ENCODE measurements at places on chromosomes 1 and 21. TPM values are rescaled to one million over a fixed set of nuclear protein-coding genes. Genes with fewer than 3 reads are reported as not detected.

The PRDM16 gene
- 0.05 TPM for total RNA-seq

The AGMAT gene
- total RNA-seq = 0.53 TPM

DNA sequence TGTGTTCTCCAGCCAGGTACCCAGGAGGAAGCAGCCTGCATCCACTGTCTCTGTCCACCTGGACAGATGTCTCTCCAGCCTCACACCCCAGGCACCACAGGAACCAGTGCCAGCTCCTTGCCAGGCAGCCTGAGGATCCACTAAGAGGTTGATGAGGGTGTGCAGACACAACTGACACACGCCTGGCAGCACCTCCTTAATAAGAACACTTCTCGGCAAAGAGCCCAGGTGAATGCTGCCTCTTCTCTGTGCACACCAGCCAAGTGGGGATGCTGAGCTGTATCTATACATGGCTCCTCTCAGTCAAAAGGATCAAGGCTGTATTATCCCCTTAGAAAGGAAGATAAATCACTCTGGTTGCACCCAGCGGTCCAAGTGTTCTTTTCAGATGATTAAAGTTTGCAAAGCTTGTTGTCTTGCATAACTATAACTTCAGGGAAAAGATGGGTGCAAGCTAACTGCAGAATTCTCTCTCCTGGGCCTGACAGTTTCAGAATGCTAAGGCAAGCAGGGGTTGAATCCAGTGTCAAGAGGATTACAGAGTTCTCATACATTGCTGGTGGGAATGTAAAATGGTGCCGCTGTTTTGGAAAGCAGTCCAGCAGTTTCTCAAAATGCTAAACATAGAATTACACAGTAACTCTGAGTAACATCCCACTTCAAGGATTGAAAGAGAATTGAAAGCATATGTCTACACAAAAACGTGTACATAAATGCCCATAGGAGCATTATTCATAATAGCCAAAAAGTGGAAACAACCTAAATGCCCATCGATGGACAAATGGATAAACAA, 3.7 kb upstream of the CAPN8 start:
- peaks cover 7% of the 10 kb centered on the region for H3K4me1 ChIP-seq
- no peaks in the 10 kb centered on the region for H3K36me3 ChIP-seq
- no peak overlapping the region for H3K4me3 ChIP-seq
- no peak for DNase-seq

- no peaks in the 10 kb centered on the region for H3K27me3 ChIP-seq
- peaks cover 1% of the 10 kb centered on the region for H3K4me1 ChIP-seq
- H3K36me3 ChIP-seq = peaks cover 14% of the 10 kb centered on the region
- no peak overlapping the region for H3K27ac ChIP-seq
- H3K4me3 ChIP-seq = no peak overlapping the region
- no peak for DNase-seq
These were observed 6.7 kb downstream of the LSS start for GRCh38 chr21:46221664-46222435.

GRCh38 chr1:181497870-181498269, 14.6 kb downstream of the CACNA1E start:
- H3K4me3 ChIP-seq = no peak overlapping the region
- DNase-seq = no peak
- H3K27me3 ChIP-seq = no peaks in the 10 kb centered on the region
- no peaks in the 10 kb centered on the region for H3K36me3 ChIP-seq

The CHIA gene
- not detected for total RNA-seq

The TMEM200B gene
- not detected for total RNA-seq

DNA sequence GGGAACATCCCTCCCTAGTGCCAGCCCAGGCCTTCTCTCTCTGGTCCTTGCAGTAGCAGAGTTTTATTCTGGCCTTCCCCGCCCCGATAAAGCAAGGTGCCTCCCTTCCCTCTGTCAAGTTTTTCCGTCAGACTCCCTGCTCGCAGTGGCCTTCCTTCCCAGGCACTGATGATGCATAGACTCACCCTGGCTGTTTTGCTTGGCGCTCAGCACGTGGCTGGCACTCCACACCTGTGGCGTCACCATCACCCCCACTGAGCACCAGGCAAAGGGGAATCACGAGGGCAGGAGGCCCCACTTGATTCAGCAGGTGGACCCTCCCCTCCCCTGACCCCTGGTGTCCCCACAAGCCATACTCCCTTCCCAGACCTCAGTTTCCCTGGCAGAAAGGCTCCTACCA, 7.4 kb downstream of the SLC26A9 start:
- no peaks in the 10 kb centered on the region for H3K36me3 ChIP-seq
- H3K27me3 ChIP-seq = no peaks in the 10 kb centered on the region
- no peak overlapping the region for H3K27ac ChIP-seq
- no peak overlapping the region for H3K4me3 ChIP-seq
- DNase-seq = no peak
- peaks cover 35% of the 10 kb centered on the region for H3K4me1 ChIP-seq

DNA sequence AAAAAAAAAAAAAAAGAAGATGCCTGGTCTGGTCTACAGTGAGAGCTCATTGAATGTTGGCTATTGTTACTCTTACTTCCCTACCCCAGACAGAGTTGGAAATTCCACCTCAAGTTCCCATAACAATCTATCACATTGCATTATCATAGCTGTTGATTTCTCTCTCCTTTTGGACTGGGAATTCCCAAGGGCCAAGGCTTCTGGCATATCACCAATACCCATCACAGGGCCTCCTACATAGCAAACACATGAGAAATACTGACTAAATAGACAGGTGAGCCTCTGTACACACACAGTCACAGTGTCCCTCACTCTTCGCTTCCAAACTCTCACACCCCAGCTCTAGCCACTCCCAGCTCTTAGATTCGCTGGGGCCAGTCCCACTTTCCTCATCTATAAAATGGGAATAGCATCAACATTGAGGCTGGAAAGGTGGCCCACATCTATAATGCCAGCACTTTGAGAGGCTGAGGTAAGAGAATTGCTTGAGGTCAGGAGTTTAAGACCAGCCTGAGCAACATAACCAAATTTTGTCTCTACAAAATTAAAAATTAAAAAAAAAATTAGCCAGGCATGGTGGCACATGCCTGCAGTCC, 6.4 kb downstream of the PTAFR start:
- no peaks in the 10 kb centered on the region for H3K36me3 ChIP-seq
- no peaks in the 10 kb centered on the region for H3K27me3 ChIP-seq
- H3K27ac ChIP-seq = no peak overlapping the region
- H3K4me3 ChIP-seq = no peak overlapping the region
- no peak for DNase-seq
- peaks cover 54% of the 10 kb centered on the region for H3K4me1 ChIP-seq

The A3GALT2 gene
- total RNA-seq = not detected

DNA sequence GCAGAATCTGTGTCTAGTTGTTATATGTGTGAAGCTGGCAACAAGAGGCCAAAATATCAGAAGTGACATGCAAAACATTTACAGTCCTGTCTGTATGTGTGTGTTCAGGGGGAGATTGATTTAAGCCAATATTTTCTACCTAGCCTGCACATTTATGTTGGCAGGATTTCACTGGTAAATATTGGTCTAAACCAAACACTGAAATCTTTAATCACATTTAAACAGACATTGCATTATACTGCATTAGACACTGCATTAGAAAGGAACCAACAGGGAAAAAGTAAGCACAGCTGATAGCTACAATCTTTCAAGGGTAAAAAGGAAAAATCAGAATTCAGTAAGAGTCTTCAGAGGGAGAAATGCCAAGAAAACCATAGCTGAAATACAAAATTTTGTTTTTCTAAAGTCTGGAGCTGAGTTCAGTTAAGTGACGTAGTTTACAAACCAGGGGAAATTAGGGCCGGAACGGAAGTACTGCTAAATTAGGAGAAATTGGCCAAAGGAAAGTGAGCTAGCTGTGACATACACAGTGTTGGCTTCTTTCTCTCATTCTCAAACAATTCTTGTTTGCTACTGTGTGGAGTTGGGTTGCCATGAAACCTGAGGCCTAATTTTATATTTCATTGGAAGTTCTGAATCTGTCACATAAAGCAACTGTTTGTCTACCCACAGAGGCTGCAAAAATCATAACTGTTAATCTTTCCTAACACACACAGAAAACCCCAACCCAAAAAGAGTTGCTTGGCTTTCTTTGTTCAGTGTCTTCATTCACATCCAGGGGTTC, 217.3 kb upstream of the SGIP1 start:
- DNase-seq = no peak
- H3K27ac ChIP-seq = no peak overlapping the region
- no peak overlapping the region for H3K4me3 ChIP-seq
- no peaks in the 10 kb centered on the region for H3K36me3 ChIP-seq
- 0 out of 2 replicates have a peak, but pooled peaks cover 10% of the 10 kb centered on the region for H3K4me1 ChIP-seq
- H3K27me3 ChIP-seq = no peaks in the 10 kb centered on the region

- no peak overlapping the region for H3K27ac ChIP-seq
- peaks cover 8% of the 10 kb centered on the region for H3K4me1 ChIP-seq
- DNase-seq = no peak
- no peak overlapping the region for H3K4me3 ChIP-seq
These were observed 8.7 kb downstream of the PGM1 start for GRCh38 chr1:63601912-63602311.

The USP48 gene
- 34.3 TPM for total RNA-seq

The CAMK1G gene
- total RNA-seq = not detected

GRCh38 chr1:119276558-119276957, 92.0 kb upstream of the HAO2 start:
- no peak for DNase-seq
- H3K27ac ChIP-seq = no peak overlapping the region
- 0 out of 2 replicates have a peak, but pooled peaks cover 3% of the 10 kb centered on the region for H3K27me3 ChIP-seq
- no peak overlapping the region for H3K4me3 ChIP-seq

The SLC5A9 gene
- not detected for total RNA-seq

The C1orf21 gene
- 13.3 TPM for total RNA-seq

GRCh38 chr1:188127507-188127906, 1298.8 kb downstream of the PLA2G4A start:
- H3K27ac ChIP-seq = no peak overlapping the region
- no peaks in the 10 kb centered on the region for H3K36me3 ChIP-seq
- H3K27me3 ChIP-seq = no peaks in the 10 kb centered on the region
- H3K4me3 ChIP-seq = no peak overlapping the region

Data from SJSA1 (cell line).